Stimulated activated CD4-positive, alpha-beta T cell treated with anti-CD3 and anti-CD28 coated beads, TNF-alpha, amount 100 ng/mL, for 4 hours (primary cell): ENCODE measurements at places on chromosomes 4 and X.
A peak's percentile ranks its signal among the peaks of the same experiment; 100 is the strongest.

- peak; percentile 36 for DNase-seq
Observed at GRCh38 chr4:2462218-2462991, 6.5 kb upstream of the RNF4 start.

DNA sequence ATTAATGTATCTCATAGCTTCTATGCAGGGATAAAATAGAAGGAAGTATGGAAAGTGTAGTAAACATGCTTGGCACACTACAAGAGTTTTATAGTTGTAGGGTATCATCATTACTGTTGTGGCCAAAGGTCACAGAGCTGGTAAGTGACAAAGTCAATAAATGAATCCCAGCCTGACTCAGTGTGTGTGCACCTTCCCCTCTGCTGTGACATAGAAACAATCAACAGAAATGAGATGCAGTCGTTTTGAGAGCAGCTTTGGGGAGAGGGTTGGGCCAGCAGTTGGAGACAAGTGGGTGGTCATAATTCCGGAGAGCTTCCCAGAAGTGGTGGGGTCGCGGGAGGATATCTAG, 82.4 kb upstream of the RBPJ start:
- no peak for DNase-seq

DNA sequence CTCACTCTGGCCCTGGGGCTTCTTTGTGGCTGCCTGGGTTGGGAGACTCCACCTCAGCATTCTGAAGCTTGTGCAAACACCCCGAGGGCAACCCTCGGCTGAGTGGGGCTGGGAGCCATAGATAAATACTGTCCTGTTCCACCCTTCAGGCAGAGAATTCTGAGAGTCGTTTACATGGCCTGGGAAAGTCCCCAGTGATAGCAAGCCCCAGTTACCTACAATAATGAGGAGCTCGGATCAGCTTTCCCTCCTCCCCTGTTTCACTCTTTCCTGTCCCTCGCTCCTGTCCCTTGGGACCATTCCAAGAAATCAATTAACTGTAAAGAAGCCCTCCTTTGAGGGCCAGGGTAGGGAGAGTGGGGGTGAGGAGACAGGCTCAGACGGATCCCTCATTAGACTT, 31.6 kb upstream of the DDX3X start:
- no peak for DNase-seq

- DNase-seq, result no peak
Observed at GRCh38 chrX:137568741-137569469, 3.0 kb downstream of the ZIC3 start.

DNA sequence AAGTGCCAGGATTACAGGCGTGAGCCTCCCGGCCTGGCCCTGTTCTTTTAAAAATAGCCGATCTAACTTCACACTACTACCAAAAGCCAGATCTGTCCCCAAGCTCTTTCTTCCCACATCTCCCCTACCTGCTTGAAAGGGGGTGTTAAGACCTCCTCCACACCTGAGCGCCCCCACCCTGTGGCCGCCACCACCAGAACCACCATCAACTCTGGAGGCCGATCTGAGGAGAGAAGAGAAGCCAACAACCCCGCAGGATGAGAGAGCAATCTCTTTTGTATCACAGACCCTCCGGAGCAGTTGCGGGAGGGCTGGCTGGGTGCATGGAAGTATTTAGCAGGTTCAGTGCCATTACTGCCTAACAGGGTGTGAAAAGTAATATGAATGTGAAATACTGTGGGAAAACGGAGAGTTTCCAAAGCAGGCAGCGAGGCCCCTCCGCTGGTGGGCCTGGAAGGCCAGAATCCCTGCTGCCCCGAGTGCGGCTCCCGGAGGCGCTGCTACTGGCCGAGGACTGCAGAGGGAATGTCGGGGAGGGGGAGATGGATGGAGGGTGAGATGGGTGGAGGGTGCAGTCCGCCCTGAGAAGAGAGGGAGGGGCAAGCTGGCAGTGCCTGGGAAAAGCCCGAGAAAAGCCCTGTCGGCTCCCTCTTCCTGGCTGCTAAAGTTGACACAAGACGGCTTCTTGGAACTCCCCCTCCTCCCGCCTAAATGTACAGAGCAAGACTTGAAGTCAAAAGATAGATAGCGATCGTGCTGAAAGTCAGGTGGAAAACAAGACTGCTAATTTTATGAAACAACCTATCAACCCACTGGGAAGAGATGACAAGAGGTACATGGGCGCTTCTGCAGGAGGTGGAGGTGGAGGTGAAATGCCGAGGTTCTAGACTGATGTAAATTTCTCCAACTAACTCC, 22.3 kb downstream of the HAND2 start:
- no peak for DNase-seq

GRCh38 chrX:145003443-145003842, 243.9 kb upstream of the SPANXN1 start:
- DNase-seq, result no peak

DNA sequence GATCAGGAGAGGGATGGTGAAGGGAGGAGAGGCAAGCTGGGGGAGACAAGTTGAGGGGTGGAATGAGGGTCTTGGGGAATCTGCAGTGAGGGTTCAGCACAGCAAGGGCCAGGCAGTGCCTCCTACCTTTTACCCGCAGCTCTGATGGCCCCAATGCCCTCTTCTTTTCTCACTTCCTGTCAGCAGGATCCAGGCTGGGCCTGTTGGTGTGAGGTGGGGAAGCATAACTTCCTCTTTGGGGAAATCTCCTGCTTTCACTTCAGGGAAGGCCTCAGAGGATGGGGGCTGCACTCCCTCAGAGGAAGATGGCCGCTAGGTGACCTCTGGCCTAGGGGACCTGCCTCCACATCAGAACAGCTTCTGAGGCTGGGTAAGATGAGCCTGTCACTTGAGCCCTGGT, 36.5 kb downstream of the EFNB1 start:
- DNase-seq, result no peak

DNA sequence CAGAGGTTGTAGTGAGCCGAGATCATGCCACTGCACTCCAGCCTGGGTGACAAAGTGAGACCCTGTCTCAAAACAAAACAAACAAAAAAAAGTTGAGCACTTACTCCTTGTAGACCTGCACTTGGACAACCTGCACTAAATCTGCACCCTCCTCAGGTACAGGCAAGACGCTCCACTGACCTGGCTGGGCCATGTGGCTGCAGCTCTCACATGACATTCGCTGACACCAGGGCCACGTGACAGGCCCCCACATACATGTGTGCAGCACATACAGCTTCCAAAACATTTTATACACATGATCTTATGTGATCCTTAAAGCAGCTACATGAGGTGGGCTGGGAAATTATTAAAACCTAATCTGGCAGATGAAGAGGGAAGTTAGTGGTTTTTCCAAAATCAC, 62.5 kb downstream of the MGST2 start:
- DNase-seq, result no peak
